ENCODE measurements at places on chromosomes 7 and 10.

DNA sequence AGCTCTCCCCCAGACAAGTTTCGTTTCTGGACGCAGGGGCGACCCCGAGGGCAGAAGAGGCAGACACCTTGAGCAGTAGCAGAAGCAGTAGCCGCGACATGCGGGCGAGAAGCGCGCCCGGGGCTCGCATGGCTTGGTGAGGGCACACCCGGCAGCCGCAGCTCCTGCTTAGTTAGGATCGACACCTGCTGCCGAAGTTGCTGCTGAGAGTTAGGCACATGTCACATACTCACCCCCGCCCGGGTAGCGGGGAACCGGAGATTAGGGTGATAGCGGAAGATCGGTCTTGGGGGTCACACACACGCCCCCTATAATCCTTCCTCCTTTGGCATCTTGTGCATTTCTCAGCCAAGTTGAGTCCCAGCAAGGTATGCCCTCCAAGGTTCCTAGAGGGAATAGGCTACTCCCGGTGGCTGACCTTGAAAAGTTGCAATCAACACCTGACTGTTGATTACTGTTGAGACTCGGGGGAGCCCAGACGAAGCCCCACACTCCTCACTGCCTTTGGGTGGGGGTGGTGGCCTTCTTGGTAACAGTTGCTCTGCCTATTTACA is 668 bp downstream of the GPR37 start:
- peak; percentile 55 for DNase-seq

GRCh38 chr7:51374936-51375335 is 58.3 kb upstream of the COBL start:
- DNase-seq: no peak

DNA sequence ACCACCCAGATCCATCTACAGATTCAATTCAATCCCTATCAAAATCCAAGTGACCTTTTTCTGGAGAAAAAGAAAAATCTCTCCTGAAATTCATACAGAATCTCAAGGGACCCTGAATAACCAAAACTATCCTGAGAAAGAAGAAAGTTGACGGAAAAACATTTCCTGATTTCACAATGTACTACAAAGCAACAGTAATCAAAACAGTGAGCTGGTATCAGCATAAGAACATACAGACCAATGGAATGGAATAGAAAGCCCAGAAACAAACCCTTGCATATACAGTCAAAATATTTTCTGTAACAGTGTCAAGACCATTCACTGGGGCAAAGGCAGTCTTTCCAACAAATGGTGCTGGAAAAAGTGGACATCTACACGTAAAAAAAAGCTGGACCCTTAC is 89.9 kb downstream of the JMJD1C start:
- no peak for DNase-seq

DNA sequence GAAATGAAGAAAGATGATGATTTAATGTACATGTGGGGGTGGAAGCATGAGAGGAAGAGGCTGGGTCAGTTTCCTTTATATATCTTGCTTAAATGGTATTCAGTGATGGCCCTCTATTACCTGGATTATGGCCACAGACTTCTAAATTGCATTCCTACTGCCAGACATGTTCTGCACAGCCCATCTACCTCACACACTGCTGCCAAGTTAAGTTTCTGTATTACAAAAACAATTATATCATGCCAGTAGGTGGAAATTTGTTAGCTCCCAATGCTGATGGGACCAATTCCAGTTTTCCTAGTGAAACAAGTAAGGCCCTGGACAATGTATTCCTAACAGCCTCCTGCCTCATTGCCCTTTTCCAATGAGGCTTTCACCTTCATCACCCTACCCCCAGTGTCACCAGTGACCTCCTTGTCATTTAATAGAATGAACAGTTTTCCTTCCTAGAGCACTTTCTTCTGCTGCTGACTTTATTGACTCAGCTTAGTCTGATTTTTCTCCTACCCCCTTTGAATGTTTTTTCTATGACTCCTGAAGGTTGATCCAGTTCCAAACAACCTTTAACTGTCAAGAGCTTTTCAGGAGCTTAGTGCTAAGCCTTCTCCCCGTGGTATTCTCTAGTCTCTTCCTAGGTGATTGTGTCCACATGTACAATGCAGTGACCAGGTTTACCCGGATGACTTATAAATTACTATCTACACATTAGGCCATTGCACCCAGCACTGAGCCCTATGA is 316.6 kb upstream of the ANKRD30A start:
- DNase-seq: peak; percentile 40

DNA sequence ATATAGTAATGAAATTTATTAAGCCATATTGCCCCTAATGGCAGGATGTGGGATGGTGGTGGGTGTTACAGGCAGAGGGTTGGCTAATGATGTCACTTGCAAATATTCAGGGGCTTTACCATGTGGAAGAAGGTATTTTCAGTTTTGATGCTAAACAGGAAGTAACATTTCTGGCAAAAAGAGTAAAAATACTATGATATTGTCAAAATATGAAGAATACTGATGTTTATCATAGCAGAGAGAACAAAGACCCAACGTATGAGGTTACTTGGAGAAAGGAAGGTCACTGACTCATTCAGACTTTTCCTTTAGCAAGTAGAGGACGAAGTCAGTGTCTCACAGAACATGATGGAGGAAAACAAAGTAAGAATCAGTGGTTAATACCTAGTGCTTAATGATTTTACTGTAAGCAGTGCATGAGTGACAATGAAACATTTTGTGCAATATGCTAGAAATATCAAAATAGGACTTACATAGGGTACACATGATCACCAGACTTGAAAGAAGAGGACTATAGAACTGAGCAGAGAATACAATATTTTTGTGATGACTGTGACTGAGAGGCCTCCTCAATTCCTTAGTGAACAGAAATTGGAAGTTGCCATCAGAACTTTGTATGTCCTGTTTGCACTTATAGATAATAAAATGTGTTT is 89.7 kb upstream of the STEAP4 start:
- no peak for DNase-seq

- DNase-seq: no peak
Observed at GRCh38 chr7:135239263-135239662, 5.6 kb downstream of the STRA8 start.

DNA sequence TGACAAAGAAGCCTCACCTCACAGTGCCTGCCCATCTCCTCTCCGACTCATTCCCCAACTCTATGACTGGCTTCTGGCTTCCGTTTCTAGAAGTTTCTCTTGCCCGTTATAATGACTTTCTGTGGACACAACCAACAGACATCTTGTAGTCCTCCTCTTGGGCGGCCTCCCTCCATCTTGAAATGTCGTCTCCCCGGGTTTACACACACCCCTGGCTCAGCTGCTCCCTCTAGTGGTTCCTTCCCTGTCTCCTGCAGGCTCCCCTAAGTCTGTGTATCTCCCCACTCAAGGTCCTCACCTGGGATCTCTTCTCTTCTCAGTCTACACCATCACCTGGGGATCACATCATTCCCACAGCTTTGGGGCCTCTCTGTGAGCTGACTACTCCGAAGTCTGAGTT is 123.4 kb upstream of the NEBL start:
- peak; percentile 56 for DNase-seq

- DNase-seq: no peak
Observed at GRCh38 chr7:93043385-93043985, 74.3 kb downstream of the SAMD9 start.

DNA sequence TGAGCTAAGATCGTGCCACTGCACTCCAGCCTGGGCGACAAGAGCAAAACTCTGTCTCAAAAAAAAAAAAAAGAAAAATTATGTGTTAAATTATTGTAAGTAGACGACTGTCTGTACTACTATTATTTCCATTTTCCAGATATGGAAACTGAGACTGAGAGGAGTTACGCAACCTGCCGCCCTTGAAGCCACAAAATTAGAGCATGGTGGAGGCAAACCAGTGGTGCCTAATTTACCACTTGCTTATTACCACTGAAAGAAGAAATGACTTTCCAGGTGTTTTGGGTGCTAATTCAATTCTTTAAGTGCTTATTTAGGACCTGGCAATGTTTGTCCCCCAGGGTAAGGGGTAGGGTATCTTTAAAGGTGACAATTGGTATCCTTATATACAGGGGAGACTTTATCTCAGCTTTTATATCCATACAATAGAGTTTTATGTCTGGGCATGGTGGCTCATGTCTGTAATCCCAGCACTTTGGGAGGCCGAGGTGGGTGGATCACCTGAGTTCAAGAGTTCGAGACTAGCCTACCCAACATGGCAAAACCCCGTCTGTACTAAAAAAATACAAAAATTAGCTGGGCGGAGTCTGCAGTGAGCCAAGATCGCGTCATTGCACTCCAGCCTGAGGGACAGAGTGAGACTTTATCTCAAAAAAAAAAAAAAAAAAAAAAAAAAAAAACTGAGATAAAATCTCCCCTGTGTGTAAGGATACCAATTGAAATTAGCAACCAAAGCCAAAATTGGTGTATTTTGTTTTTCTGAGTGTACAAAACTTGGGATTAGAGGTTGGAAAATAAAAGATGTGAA is 16.6 kb upstream of the CAMK1D start:
- DNase-seq: no peak

- no peak for DNase-seq
Observed at GRCh38 chr7:148670807-148671206, 27.9 kb upstream of the CUL1 start.

GRCh38 chr7:36217211-36217960 is 64.3 kb downstream of the EEPD1 start:
- no peak for DNase-seq

Measured in NCI-H82 (cell line).